Neural progenitor cell (in vitro differentiated cells): ENCODE measurements at places on chromosomes 2 and 18. TPM values are rescaled to one million over a fixed set of nuclear protein-coding genes. Genes with fewer than 3 reads are reported as not detected.

Gene CPLX4
- total RNA-seq, result 0.12 and 2.2 TPM in 2 replicates

GRCh38 chr2:158079672-158080071 is 22.0 kb upstream of the UPP2 start:
- DNase-seq, result no peak
- H3K36me3 ChIP-seq, result no peaks in the 10 kb centered on the region
- peaks cover 4% of the 10 kb centered on the region for H3K4me1 ChIP-seq
- H3K4me3 ChIP-seq, result no peak overlapping the region

DNA sequence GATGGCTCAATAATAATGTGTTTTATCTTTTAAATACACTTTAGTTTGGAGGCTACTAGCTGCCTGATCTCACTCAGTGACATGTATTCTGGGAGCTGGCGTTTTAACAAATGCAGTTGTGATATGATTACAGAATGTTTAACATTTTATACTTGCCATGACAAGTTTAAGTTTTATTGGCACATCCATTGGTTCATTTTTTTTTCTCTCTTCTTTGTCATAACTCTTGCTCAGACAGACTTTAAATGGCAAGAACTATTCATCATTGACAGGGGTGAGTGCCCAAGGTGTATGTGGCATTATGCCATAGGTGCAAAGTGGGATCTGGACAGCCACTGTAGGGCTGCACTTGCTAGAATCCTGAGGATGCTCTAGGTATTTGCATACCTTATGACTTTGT is 72.1 kb upstream of the MYL1 start:
- H3K36me3 ChIP-seq, result no peaks in the 10 kb centered on the region
- H3K4me3 ChIP-seq, result no peak overlapping the region
- H3K27ac ChIP-seq, result no peak overlapping the region

DNA sequence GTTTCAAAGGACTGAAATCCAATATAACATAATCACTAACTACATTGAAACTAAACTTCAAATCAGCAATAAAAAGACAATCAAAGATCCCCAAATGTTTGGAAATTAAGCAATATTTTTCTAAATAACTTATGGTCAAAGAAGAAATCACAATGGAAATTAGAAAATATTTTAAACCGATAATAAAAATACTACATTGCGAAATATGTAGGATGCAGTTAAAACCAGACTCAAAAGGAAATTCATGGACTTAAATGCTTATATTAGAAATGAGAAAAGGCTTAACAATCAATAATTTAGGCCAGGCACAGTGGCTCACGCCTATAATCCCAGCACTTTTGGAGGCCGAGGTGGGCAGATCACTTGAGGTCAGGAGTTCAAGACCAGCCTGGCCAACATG is 79.0 kb upstream of the HAAO start:
- H3K27me3 ChIP-seq, result no peaks in the 10 kb centered on the region
- no peak for DNase-seq
- no peak overlapping the region for H3K4me3 ChIP-seq
- no peaks in the 10 kb centered on the region for H3K36me3 ChIP-seq
- H3K27ac ChIP-seq, result no peak overlapping the region

GRCh38 chr18:31740180-31740579 is 20.5 kb downstream of the SLC25A52 start:
- H3K4me1 ChIP-seq, result no peaks in the 10 kb centered on the region
- no peaks in the 10 kb centered on the region for H3K36me3 ChIP-seq
- H3K27me3 ChIP-seq, result no peaks in the 10 kb centered on the region

GRCh38 chr2:222320436-222321395 is 21.9 kb upstream of the PAX3 start:
- peak overlapping the region; percentile 62 for H3K4me3 ChIP-seq
- peaks cover 93% of the 10 kb centered on the region for H3K27me3 ChIP-seq

GRCh38 chr18:28331551-28331950 is 154.6 kb upstream of the CDH2 start:
- H3K36me3 ChIP-seq, result no peaks in the 10 kb centered on the region
- no peak overlapping the region for H3K4me3 ChIP-seq
- no peaks in the 10 kb centered on the region for H3K27me3 ChIP-seq
- DNase-seq, result no peak
- no peak overlapping the region for H3K27ac ChIP-seq

GRCh38 chr2:221571025-221571550 is 1.0 kb downstream of the EPHA4 start:
- H3K27ac ChIP-seq, result peak overlapping the region; percentile 65
- H3K36me3 ChIP-seq, result peaks cover 8% of the 10 kb centered on the region
- H3K27me3 ChIP-seq, result no peaks in the 10 kb centered on the region
- H3K4me3 ChIP-seq, result peak overlapping the region; percentile 97
- DNase-seq, result no peak

DNA sequence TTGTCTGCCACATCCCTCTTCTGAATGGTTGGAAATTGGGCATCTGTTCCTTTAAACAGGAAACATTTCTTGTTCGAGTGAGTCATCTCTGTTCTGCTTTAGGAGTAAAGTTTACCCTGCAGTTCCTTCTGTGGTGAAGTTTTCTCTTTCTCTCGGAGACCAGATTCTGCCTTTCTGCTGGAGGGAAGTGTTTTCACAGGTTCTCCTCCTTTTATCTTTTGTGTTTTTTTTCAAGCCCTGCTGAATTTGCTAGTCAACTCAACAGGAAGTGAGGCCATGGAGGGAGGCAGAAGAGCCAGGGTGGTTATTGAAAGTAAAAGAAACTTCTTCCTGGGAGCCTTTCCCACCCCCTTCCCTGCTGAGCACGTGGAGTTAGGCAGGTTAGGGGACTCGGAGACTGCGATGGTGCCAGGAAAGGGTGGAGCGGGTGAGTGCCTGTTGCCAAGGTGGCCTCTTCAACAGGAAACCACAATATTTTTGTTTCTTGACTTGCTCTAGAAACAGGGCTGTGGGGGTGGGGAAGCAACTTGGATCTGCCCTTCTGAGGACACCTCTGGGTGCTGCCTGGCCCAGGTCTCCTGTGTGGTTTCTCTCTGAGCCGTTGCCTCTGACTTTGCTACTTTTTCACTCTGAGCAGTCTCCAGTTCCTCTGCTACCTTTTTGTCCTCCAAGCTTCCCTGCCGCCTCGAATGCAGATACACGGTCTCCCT is 2.2 kb upstream of the CASP8 start:
- no peak overlapping the region for H3K27ac ChIP-seq
- H3K4me1 ChIP-seq, result peaks cover 11% of the 10 kb centered on the region
- no peaks in the 10 kb centered on the region for H3K27me3 ChIP-seq
- no peak overlapping the region for H3K4me3 ChIP-seq

Gene ZSWIM2
- total RNA-seq, result 0.39 TPM in 1 of 2 replicates, not detected in the other
